ENCODE measurements at places on chromosomes 1 and 21. TPM values are rescaled to one million over a fixed set of nuclear protein-coding genes. Genes with fewer than 3 reads are reported as not detected.

DNA sequence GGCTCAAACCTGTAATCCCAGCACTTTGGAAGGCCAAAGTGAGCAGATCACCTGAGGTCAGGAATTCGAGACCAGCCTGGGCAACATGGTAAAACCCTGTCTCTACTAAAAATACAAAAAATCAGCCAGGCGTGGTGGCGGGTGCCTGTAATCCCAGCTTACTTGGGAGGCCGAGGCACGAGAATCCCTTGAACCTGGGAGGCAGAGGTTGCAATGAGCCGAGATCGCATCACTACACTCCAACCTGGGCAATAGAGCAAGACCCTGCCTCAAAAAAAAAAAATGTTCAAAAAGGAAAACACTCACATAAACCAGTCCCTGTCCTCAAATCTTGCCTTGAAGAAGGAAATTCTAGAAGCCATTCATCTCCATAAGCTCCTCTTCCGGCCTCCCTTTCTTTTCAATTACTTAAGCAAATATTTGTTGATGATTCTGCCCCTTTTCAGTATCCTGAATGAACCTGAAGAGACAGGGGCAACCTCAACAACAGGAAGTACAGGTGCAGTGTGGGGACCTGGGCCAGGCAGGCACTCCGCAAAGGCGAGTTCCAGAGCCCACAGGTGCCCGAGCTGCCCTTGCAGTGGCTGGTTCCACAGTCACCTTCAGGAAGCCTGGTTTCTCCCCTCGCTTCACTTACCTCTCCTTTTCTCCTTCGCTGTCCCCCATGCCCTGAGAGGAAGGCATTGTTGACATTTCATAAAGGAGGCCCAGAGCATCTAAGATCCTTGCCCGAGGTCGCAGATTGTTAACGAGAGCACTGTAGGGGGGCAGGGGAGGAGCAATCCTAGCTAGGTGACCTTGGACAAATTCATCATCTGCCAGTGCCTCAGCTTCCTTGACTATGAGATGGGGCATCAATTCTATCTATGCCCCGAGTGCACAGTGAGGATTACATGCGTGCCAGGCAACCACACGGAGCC lies 8.9 kb upstream of the LEFTY1 start:
- no peak for DNase-seq

DNA sequence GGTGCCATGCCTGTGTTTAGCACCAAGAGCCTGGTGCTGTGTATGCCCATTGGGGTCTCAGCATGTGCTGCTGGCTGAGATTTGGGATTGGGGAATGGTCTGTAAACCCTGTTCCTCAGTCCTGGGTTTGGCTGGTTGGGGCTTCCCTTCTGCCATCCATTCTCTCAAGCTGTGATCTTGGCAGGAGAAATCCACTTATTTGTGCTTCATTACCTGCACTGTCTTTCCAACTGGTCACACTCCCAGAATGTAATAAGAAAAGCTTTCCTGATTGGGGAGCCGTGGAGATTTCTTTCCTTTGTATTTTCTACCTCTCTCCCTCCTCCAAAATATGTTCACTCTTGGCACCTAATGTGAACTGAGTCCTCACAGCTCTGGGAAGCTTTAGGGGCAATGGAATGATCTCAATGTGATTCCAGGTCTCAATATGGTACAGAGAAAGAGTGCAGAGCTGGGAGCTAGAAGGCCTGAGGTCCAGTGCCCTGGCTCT lies 23.0 kb upstream of the KCNA10 start:
- no peak for DNase-seq

DNA sequence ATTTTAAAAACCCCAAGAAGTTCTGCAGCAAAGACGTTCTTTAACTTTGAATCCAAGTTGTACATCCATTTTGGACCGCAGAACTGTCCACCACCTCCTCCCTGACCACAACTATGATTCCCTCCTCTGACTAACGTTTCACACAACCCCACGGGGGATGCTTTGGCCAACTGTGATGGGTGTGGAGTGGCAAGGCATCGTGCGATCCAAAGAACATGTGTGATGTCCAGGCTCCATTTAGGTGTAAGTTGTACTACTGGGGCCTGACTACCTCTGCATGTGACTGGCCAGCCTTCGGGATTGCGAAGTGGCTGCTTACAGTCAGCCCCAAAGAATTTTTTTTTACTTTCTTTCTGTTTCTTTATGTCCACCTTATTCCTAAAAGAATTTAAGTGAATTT lies 6.7 kb downstream of the KCNJ15 start:
- DNase-seq, result peak; percentile 92

- no peak for DNase-seq
Observed at GRCh38 chr21:15149600-15150224, 84.9 kb upstream of the NRIP1 start.

DNA sequence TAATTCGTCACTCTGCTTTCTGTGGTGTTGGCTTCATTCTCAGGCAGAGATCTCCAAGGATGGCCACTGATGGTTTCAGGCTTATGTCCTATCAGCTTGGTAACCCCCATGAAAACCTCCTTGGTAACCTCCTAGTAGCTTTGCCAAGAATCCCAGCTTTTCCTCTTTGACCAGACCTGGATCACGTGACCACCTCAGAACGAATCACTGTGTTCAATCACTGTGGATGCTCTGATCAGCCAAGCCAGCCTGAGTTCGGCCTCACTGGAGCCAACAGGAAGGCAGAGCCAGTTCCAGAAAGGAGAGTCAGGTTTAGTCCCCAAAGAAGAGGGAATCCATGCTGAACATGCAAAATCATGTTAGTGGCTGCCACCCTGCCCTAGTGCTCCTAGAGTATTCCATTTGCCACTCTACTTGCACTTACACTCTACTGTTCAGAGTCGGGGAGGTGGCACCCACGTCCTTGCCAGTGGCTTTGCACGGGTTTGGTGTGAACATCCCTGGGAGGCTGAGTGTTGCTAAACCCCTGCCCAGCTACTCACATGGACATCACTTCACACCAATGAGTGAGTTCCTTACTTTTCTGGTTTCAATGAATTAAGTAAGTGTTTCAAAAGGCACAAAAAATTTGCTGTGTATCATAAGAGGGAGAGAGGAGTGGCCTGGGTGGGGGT lies 33.5 kb upstream of the SSBP3 start:
- no peak for DNase-seq

DNA sequence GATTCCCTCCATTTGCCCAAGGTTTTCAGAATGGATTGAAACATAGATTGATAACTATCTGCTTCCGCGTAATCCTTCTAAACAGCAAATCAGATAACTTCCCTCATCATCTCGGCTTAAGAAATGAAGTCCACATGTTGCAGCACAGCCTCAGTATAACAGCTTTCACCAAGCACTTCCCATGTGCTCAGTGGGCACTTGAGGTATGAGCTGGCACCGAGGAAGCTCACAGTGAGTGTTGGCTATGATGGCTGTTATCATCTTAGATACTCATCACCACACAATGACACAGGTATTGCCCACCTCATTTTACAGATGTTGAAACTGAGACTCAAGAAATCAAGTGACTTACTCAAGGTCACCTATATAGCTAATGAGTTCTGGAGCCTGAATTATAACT lies 43.2 kb downstream of the RCSD1 start:
- DNase-seq, result no peak

GRCh38 chr1:226461087-226461486 lies 53.2 kb upstream of the PARP1 start:
- no peak for DNase-seq

DNA sequence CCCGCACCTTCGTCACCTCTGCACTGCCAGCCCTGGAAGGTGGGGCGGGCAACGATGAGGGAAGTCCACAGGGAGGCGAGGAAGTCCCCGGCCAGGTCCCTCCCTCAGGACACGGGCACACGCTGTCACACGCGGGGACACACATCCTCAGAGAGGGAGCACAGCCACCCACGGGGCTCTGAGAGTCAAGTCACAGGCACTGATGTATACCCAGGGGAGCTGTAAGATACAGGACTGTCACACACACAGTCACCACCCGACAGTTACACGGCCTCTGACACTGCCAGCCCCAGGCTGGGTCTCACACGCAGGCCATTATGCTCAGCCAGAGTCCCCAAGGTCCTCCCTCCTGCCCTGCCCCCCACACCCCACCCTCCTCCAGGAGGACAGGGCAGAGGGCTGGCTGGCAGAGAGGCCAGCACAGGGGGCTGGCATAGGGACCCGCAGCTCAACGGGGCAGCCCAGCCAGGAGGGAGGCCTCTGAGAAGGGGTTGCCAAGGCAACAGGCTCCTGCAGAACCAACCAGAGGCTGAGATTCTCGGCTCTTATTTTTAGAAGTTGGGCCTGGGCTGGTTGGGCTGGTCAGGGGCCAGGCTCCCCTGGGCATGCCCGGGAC lies 17.7 kb upstream of the ADGRB2 start:
- no peak for DNase-seq

- no peak for DNase-seq
Observed at GRCh38 chr1:48089356-48089891, 92.2 kb upstream of the TRABD2B start.

DNA sequence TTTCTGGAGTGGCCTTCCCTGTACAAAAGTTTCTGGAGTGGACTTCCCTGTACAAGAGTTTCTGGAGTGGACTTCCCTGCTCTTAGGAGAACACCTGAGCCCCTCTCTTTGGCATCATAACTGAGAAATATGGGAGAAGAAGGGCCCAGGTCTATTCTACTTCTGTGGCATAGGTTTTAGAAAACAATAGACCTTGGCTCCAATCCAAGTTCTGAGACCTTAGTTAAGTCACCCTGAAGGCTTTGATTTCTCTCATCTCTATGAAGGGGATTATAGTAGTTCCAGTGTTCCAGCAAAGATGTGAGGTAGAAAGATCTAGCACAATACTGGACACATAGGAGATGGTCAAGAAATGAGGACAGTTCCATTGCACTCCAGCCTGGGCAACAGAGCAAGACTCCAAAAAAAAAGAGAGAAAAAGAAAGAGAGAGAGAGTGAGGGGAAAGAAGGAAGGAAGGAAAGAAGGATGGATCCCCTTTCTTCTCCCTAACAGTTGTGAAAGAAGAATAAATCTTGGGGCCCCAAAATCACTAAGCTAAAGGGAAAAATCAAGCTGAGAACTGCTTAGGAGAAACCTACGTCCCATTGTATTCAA lies 13.3 kb upstream of the EIF4G3 start:
- no peak for DNase-seq

GRCh38 chr1:108601708-108602410 lies 42.0 kb downstream of the EEIG2 start:
- no peak for DNase-seq

- DNase-seq, result no peak
Observed at GRCh38 chr1:29986986-29987385, 736.4 kb downstream of the MATN1 start.

DNA sequence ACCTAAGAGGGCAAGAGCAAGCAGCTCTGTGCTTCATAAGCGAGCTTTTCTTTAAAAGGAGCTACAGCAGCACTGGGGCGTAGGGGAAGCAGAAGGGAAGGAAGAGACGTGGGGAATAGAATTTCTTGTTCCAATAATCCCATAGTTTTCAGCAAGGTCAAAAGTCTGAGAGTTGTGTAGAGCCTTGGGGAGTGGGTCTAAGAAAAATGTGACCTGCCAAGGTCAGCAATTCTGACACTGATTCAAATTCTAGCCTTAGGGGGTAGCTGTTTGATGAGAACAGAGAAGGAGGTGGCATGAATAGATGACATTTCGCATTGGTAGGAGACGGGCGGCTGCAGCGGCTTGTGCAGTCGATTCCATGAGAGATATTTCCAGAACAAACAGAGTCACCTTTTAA lies 22.4 kb downstream of the PRRX1 start:
- no peak for DNase-seq

DNA sequence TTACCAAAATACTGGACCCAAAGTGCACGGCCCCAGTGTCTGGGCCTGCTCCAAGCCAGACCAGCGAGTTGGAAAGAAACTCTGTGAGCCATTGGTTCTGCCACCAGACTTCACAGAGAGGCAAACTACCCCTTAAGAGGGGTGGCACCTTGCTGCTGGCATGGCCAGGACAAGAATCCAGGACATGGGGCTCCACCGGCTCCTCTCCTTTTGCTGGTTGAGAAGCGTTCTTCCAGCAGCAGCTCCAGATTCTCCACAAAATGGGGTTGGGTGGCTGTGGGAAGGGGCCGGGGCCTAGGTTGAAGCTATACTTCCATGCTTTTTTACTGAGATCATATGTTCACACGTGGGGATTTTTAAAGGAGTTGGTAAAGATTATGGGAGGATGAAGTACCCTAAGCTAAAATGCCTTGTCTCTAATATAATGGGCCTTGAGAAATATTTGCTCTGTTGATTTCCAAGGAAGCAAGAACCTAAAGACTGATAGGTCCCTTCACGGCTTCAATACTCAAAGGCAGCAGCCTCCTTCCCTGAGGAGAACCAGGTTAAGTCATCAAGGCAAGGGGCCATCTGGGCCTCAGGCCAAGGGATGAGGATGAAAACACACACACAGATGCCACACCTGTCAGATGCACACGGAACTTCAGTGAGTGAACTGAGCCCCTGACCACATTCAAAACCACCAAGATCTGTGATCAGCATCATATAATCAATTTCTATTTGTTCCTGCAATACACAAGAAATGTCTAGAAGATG lies 3.1 kb downstream of the C1orf198 start:
- DNase-seq, result no peak

Gene C1QB
- not detected for total RNA-seq

Gene SPRR4
- not detected for total RNA-seq

Gene GSTM5
- 8.3 TPM for total RNA-seq

Gene PGLYRP4
- total RNA-seq, result not detected

Gene FCRL5
- total RNA-seq, result not detected

Gene LZIC
- 34.8 TPM for total RNA-seq

Measured in HFFc6 (cell line).